ENCODE measurements at places on chromosomes 2 and 18.

DNA sequence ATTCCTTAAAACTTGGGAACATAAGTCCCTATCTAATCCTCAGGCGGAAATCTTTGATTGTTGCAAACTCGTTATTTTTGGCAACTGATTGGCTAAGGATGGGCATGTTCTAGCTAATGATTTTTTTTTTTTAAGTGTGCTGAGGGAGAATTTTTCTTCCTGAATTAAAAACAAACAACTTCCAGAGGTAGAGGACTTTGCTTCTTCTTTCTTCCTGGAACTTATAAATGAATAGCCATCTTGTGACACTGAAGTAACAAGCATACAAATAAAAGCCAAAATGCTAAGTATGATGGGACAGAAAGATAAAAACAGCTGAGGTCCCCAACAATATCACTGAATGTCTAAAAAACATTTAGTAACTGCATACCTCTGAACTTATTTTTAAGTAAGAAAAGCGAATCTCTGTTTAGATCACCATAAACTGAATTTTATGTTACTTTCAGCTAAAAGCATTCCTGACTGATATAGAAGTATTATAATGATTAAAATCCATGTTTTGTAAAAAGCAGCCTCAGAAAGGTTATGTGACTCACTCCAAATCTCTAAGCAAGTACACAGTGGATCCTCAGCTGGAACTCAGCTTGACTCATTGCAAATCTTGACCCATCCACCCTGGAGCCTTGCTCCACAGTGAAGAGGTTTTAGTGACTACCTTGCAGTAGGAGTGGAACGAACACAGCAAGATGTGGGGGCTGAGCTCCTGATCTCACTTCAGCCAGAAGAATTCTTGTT lies 344.4 kb downstream of the CLIP4 start:
- peak; percentile 82 for DNase-seq

DNA sequence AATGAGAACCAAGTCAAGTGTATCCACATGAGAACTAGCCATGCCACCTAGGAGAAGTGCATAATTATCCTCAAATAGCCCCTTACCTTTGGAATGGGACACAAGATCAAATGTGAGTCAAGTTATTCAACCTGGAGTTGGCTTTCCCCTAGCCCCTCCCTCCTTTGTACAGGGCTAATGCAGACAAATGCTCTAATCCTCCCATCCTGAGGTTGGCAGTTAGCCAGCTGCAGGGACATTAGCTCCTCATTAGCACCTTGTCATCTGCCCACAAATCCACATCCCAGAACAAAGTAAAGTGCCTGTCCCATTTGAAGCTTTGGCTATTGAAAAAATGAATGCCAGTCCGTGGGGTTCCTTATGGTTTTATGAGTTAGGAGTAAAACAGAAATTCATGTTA lies 294.1 kb upstream of the FANCL start:
- DNase-seq: no peak

- peak; percentile 97 for DNase-seq
These were observed 45.3 kb upstream of the SPAG16 start for GRCh38 chr2:213238753-213239495.

DNA sequence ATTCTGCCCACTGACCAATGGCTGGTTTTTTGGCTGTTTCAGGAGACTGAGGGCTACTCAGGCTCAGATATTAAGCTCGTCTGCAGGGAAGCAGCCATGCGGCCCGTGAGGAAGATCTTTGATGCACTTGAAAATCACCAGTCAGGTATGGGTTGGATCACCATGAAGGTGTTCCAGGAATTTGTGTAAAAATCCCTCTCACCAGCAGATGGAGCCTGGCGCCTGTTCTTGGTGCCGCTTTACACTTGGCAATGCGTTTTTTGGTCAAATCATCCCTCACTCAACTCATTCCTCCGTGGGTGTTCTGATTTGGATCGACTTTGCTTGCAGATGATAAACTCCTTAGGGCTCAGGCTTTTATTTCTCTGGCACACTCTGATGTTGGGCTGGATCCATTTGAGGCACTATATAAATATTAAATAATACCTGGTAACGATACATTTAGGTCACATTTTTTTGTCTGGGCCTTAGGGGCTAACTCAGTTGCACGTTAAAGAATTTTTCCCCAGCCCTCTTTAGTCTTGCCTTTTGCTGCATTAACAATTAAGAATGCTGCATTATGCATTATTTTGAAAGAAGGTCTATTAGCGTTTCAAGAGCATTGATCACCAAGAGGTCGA lies 50.0 kb downstream of the HDHD2 start:
- DNase-seq: peak; percentile 63

DNA sequence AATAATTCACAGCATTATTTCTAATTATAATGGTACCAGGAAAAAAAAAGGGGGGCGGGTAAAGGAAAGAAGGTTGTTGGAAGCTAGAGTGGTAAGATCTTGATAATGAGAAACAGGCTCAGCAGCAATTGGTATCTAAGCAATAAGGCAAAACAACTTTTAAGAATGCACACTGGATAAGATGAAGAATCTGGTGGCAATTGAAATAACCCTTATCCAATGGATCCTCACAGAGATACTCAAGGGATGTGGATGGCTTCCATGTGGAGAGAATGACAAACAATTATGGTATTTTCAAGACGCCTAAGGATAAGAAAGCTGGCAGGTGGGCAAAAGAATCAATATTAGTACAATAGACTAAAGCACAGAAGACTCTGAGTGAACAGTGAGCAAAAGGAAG lies 153.6 kb downstream of the UPP2 start:
- DNase-seq: no peak

GRCh38 chr2:130921164-130921476 lies 84.4 kb downstream of the ARHGEF4 start:
- no peak for DNase-seq

DNA sequence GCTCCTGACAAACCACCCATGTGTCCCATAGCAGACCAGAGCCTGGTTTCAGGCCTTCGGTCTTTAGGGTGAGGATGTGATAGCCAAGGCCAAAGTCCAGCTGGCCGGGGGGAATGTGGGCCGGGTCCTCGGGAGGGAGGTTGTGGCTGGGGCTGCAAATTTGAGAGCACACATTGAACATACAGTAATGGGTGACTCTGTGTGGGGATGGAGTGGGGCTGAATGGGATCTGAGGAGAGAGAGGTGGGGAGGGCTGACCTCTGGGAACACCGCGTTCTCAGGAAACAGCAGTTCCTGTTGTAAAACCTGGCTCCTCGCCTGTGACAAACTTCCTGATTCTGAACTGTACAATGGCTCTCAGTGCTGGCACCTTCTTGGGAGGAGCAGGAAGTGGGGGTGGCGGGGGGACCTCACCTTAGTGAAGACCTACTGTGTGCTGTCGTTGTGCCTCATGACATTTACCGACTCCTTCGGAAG lies 48.8 kb downstream of the MCFD2 start:
- no peak for DNase-seq

GRCh38 chr2:74002505-74003421 lies 18.1 kb downstream of the TET3 start:
- DNase-seq: peak; percentile 80

GRCh38 chr2:238793801-238794449 lies 54.0 kb upstream of the TWIST2 start:
- peak; percentile 35 for DNase-seq

GRCh38 chr2:168601741-168602140 lies 145.7 kb downstream of the CERS6 start:
- no peak for DNase-seq

DNA sequence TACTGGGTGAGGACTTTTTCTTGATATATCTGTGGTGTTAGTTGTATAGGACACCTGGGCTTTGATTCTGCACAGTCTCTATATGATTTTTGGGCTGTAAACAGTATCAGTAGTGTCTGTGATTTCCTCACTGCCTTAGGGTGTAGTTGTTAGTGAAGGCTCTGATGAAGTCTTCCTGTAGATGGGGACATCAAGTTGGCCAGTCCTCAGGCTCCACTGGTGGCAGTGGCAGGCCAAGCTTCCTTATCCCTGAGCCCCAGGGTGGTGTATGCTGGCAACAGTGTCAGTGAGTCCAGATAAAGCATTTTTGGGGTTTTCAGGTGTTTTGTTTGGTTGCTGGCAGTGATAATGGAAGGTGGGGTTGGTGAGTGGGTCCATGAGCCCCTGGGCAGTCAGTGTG lies 961.4 kb downstream of the DSC3 start:
- no peak for DNase-seq
